Stimulated activated CD4-positive, alpha-beta T cell treated with anti-CD3 and anti-CD28 coated beads, TNF-alpha, amount 100 ng/mL, for 48 hours (primary cell): ENCODE measurements at places on chromosomes 11 and 22.

DNA sequence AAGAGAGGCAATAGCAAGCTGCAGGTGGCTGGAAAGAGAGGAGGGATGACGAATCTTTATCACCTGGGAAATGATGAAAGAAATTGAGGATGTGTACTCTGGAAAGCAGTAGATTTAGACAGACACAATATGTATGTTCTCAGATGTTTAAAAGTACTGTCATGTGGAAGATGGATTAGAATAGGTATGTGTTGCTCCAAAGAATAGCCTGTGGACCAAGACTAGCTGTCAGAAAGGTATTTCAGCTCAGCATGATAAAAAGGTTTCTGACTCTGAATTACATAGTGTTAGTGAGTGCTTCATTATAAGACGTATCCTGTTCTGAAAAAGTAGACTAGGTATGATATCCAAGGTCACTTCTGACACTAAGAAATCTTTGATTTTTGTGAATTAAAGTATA, 322.4 kb downstream of the CNTN5 start:
- no peak for DNase-seq

GRCh38 chr11:1263010-1263409, 40.1 kb downstream of the MUC5B start:
- no peak for DNase-seq

DNA sequence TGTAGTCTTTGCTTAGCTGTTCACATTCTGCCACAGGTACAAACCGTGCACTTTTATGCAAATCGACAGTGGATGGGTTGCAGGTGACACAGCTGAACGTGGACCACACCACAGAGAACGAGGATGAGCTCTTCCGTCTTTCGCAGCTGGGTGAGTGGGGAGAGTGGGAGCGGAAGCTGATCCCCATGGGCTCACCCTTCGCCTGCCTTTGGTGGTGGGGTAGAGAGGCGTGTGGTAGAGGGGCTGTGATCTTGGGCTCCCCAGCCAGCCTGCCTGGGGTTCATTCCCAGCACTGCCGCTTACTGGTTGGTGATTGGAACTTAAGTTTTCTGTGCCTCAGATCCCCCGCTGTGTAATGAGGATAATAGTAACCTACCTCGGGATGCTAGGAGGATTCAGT, 19.1 kb downstream of the TAB1 start:
- DNase-seq: no peak

DNA sequence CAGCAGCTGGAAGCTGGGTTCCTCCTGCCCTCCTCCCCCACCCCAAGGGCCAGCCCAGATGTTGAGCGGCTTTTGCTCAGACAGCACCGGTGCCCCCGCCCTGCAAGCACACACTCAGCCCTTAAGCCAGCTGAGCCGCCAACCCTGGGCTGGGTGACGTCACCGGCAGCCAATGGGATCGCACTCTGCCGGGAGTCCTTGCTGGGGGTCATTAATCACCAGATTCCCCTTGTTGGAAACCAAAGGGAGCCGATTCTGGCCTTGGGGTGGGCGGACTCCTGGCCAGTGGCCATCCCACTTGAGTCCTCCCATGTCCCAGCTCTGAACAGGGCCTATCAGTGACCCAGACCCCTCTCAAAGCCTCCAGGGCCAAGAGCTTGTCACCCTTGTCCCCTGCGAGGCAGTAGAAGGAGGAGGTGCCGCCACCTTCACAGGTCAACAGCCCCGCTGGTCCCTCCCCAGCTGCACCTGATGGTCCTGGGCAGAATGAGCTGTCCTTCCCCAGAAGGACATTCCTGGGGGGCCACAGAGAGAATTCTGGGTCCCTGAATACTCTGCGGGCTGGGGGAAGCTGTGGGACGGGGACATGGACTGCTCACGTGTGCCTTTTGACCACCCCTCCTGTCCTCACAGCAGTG, 7.4 kb downstream of the DUSP8 start:
- DNase-seq: no peak

GRCh38 chr11:67616431-67617242, 9.9 kb downstream of the NDUFV1 start:
- no peak for DNase-seq

DNA sequence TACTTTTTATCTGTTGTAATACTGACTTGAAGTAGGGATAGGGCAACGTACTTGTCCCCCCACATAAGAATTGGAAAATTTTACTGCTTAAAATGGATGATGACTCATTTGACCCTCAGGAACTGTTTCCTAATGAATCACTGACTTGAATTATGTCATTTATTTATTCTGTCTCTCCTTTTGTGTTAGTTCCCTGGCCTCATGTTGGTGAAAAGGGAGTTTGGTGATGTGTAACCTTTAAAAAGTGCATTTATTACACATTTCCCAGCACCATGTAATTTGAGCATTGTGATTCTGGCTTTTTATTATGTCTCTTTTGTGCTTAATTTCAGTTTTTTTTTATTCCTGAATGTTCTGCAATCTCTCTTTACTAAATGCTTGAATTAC, 20.3 kb upstream of the PGM2L1 start:
- DNase-seq: no peak

DNA sequence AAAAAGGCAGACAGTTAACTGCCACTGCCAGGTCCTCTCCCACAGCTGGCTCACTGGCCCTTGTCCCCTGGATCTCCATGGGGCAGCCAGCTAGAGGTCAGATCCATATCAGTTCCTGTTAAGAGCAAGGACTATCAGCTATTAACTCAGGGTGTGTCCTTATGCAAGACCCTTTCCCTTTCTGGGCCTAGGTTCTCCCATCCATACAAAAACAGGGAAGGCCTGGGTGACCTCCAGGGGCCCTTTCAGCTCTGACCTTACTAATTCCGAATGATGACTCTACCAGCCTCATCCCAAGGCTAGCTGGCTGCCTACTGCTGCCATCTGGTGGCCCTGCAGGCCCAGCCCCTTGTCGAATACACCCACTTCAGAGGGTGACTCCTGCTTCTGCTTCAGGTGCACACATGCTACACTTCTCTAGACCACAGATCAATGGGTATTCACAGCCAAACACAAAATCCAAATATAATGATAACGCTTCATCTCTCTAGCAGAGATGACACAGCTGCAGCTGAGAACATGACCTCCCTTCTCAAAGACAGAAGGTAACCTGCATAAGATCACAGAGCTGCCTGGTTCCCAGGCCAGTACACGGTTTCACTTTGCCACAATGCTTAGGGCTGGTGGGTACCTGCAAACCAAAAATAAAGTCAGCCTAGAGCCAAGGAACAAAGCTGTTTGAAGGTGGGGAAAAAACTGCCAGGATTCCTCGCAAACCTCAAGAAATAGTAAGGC, 34.1 kb downstream of the SERGEF start:
- DNase-seq: no peak

DNA sequence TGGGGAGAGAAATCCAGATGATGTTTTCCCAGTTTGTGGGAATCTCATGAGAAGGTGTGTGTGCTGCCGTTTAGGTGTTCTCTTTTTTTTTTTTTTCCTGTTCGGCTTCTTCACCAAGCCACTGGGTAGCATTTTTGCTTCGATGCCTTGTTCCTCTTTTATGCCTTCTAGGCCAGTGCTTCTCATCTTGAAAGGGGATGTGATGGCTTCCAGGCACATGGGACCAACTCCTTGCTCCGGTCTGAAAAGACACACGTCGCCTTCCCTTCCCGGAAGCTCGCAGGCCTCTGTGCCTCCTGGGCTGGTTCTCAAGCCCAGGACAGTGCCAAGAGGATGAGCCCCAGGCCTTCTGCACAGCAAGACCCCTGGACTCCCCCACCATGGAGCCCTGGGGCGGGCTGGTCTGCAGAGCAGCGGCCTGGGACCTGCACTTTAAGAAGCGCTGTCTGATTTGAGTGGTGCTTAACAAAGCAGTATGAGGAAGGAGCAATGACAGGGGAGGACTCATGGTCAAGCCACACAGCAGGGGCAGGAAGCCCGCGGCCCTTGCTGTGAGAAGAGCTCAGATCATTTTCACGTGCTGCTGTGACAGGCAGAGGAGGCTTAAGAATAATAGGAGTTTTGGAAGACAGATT, 158.8 kb downstream of the MPPED1 start:
- no peak for DNase-seq

- DNase-seq: no peak
These were observed 32.7 kb upstream of the USP47 start for GRCh38 chr11:11808992-11809615.

DNA sequence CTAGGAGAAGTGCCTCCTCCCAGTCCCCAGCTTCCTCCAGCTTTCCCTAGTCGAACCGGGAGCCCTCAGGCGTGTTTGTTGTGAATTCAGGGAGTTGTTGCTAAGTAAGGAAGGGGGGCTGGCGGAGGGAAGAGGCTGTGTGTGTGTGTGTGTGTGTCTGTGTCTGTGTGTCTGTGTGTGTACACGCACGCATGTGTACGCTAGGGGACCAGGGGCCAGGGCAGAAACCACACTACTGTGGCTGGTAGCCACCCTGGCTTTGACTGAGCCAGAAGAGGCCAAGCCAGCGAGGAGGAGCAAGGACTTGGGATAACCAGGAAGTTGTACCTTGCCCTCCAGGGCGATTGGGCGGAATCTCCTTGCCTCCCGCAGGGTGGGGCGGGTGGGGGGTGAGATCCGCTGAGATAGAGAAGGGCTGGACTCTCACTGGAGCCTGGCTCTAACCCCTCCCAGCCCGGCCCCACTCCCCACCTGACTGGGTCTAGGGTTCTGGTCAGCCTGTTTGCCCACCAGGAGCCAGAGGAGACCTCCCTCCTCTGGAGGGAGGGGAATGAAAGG, 7.5 kb downstream of the BCL9L start:
- DNase-seq: no peak

DNA sequence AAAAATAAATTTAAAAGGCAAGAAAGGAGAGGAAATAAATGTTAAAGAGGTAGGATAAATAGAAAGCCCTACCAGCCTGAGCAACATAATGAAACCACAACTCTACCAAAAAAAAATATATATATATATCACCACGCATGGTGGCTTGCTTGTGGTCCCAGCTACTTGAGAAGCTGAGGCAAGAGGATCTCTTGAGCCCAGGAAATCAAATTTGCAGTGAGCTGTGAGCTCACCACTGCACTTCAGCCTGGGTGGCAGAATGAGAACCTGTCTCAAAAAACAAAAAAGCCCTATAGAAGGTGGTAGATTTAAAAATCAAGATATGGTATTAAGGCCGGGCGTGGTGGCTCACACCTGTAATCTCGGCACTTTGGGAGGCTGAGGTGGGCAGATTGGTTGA, 10.5 kb downstream of the NUCB2 start:
- no peak for DNase-seq

DNA sequence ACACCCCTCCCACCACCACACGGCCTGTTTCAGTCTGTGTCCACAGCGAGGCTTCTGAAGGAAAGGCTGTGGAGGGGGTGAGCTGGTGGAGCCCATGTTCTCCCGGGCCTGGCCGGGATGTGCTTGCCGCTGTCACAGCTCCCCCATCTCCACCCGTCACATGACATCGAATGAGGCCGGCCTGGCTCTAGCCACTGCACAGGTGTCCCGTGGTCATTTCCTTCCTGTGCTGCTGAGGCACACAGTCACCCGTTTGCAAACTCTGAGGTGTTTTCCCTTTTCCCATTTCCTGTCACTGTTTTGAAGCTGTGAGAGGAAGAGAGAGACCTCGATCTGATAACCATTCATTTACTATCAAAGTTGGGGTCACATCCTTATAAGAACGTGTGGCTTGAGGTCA, 55.7 kb upstream of the CLDN5 start:
- DNase-seq: no peak

DNA sequence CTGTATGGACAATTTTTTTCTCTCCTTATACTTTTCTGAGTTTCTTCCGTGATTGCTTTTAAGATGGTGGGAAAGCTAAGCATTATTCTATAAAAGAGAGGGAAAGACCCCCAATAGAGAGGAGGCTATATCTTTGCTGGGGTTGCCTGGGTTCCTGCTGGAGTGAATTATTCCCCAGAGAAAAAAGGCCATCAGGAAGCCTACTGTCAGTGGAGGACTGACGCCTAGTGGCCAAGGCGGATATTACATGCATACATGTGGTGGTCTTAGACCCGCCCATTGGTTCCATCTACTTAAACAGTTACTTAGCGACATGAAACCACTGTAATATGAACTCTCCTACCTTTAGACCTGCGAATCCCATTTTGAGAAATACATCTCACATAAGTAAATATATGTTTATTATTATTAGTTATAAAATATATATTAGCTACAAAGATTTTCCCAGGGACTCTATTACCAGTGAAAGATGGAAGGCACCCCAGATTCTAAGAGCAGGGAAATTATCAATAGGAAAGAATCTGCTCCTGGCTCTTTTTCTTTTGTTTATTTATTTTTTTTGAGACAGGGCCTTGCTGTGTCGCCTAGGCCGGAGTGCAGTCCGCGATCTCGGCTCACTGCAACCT, 15.7 kb upstream of the PGA3 start:
- DNase-seq: peak; percentile 77

DNA sequence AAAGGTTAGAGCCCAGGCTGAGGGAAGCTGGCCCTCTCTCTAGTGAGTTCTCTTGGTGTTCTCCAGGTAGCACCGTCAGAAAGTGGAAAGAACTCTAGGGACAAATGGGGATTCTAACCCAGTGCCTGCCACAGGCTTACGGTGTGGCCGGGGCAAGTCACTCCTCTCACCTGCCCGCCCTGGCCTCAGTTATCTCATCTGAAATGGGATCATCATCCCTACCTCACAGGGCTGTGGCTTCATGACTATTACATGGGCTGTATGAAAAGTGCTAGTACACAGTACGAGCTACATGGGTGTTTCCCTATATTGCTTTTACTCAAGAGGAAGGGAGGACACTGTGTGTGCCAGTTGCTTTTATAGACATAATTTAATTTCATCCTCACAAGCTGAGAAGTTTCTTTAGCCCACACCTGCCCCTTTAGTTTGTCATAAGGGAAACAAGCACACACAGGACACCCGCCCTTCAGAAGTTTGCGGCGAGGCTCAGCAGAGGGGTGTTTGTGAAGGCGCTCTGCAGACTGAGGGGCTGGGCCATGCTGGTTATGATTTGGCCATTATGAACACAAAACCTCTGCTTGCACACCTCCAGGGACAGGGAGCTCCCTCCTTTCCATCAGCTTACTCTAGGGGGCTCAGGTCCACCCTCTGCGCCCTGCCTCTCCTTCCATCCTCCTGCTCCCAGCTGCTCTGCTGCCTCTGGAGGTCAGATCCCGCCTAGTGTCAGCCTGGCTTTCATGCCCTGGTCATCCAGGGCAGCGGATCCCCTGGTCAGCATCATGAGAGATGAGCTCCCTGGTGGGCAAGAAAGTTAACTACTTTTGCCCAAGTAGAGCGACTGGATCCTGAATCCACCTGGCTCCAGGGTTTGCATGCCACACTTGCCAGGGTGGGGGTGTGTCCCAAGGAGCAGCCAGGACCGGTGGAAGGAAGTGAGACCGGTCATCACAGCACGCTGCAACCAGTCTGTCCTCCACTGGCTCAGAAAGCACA, 1.2 kb downstream of the KLHL35 start:
- DNase-seq: no peak

DNA sequence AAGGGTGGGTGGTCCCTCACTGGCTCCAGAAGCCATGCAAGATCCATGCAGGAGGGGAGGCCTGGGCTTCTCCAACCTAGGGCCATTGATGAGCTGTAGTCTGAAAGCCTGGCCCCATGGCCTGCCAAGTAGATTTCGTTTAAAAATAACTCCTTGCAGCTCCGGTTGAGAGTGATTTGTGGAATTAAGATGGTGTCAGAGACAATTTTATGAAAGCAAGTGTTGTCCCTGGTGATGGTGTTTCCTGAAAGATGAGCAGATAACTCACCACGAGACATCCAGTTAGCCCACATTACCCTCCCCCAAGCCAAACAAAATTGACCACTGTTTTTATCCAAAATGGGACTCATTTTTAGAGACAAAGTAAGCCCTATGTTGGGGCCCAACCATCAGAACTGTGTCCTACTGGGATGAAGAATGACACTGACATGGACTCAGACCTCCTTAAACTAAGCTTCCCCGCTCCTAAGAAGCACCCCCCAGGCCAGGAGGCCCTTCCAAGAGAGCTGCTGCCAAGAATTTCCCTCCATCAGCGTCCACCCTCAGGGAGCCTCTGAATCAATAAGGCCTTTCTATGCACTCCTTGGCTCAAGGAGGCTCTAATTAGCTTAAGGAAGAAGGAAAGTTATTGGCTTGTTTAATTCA, 174.2 kb upstream of the NCAM1 start:
- DNase-seq: no peak
